WERI-Rb-1 (cell line): ENCODE measurements at places on chromosomes 16 and 17.

- DNase-seq: no peak
Observed at GRCh38 chr17:15511142-15511541, 43.7 kb upstream of the CDRT4 start.

DNA sequence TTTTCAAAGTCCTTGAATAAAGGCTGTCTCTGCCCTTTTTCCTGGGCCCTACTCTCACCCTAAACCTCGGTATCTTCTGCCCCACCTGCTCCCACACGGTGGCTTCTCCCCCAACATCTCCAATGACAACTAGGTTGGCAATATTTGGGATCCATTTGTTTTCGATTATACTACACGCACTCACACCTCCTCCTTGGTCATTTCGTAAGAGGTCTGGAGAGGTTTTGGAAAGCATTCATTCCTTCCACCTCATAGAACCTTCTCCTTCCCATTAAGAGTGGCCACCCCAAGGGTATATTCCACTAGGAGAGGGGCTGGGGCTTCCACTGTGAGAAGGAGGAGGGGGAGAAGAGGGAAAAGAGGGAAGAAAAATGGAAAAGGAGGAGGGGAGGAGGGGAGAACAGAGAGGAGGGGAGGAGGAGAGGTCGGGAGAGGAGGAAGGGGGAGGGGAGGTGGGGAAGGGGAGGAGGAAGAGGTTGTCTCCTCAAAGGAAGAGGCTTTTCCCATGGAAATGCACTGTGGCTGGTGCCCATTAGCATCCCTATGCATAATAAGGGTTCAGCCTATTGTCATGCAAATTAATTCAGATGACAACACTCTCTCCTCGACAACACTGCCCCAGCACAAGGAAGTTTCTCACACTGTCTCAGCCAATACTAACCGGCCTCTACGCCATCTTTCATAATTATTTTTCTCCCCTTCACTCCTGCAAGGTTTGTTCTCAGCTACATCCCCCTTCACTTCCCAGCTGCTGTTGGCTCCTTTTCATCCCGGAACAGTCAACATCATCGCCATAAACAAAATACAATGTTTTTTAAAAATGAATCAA lies 30.0 kb downstream of the SOX9 start:
- DNase-seq: no peak

DNA sequence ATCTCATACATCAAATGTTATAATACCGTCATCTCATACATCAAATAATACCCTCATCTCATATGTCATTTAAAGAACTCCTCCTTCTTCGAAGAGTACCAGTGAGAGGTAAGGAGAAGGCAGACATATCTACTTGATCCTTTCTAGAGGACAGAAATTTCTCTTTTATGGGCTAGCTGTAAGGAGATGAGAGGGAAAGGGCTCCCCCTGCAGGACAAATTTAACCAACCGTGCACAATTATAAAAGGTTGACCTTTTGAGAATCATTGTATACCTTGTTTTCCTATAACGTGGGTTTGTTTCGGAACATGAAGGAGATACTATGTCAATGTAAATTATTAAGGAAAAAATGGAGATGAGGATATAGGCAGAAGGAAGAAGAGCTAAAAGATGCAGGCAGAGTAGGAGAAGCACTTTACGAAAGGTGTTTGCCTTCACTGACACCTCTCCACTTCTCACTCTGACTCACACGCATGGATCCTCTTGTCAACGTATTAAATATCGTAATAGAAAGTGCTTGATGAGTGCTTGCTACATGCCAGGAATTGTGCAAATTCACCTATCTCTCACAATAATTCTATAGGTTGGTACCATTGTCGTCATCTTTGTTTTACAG lies 465.9 kb upstream of the ERCC4 start:
- DNase-seq: peak; percentile 55

DNA sequence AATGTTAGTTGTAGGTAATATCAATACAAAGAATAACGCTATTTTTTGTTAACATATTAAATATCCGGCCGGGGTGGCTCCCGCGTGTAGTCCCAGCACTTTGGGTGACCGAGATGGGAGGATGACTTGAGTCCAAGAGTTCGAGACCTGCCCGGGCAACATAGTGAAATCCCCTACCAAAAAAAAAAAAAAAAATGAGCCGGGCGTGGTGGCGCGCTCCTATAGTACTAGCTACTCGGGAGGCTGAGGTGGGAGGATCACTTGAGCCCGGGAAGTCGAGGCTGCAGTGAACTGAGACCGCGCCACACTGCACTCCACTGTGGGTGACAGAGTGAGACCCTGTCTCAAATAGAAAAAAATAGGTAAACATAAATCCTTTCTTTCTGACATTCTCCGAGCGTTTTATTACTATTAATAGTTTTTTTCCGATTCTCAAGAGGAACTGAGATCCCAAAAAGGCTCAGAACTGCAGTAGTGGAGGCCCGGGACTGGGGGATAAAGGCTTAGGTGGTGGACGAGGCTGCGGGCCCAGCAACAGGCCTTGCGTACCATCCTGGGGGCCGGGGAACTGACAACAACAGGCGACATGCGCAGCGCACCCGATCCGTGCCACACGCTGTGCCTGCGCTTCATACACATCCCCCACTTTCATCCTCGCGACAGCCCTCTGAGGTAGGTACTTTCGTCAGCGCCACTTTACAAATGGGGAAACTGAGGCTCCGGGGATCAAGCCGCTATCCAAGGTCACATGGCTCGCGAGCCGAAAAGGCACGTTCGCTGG lies 919 bp downstream of the N4BP1 start:
- peak; percentile 44 for DNase-seq
